ENCODE measurements at places on chromosomes 2 and 18.

DNA sequence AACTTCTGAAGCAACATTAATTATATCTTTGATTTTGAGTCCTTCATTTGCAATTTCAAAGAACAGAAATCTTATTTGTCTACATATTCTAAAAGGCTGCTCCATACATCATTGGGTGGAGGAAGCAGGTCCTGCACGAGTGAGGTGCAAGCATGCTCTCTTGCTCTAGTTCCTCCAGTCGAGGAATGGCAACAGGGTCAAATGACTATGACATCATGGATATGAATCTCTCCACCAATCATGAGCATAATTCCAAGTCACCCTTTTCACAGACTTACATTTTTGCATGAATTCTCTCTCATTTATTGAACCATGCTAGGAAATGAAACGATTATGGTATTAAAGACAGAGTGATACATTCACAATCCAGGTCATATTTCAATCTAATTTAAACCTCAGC, 608.8 kb upstream of the SOX11 start:
- DNase-seq, result no peak

- DNase-seq, result no peak
These were observed 84.7 kb upstream of the NEDD4L start for GRCh38 chr18:57959278-57959677.

DNA sequence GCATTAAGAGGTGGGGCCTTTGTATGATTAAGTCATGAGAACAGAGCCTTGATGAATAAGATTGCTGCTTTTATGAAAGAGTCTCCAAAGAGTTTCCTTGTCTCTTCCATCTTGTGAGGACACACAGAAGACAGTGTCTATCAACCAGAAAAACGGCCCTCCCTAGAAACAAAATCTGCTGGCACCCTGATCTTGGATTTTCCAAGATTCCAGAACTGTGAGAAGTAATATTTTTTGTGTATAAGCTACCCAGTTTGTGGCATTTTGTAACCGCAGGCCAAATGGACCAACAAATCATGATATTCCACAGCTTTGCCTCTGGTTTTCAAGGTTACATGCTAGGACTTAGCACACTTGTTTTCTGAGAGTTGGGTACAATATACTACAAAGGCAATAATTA, 687.8 kb downstream of the TDRD15 start:
- no peak for DNase-seq

DNA sequence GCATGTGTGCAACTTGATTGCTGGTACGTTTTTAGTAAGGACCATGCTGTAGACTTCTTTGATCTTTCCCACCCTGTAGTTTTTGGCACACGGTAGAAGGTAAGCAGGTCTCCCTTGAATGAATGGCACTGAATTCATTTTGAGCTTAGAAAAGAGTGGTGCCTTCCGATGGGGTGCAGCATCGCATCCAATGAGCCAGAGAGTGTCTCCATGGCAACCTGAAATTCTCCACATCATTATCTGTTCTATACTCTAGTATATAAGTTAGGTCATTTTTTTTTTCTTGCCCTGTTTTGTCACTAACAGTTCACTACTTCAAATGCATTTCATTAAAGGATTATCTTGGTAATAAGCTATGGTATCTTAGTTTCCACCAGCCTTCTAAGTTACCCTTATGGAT, 81.2 kb upstream of the REV1 start:
- DNase-seq, result no peak

DNA sequence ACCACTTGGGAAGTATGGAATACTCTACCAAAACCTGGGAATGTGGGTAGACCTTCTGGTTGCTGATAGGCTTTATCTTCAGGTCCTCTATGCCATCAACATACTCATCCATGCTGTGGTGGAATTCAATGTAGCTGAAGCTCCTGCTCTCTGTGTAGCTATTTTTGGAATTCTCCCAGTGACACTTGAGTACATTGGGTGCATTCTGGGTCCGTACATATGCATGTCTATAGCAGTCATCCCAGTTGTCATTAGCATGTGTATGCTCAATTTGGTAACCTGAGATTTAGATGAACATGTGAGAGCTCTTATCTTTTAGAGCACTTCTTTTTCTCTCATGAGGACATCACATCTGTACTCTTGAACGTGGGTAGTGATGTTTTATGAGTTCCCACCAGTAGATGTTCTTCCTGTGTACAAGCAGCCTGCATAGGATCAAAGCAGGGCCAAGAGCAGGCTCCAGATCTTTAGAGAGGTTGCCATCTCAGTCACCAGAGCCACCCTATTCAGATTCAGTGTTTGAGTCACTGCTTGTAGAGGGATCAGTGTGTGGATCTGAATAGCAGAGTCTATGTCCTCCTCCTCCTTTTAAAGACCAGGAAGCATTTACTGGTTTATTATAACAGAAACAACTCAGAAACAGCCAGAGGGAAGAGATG, 65.9 kb downstream of the MGAT5 start:
- DNase-seq, result no peak

- DNase-seq, result no peak
These were observed 108.9 kb upstream of the XPO1 start for GRCh38 chr2:61647044-61647443.

DNA sequence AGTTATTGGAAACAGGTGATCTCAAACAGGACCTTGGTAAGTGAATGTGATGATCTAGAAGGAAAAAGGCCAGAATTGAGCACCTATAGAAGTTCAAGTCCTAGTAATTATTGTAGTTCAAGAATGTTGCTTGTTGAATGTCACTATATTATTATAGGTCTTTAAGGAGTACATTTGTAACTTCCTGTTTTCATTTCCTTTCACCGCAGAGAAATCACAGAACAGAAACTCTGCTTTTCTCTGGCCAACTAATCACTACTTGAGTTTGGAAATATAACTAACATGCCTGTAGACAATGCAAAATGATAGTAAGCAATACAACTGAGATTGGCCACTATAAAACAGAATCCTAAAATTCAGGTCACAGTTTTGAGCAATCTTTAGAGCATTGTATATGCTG, 61.8 kb upstream of the EFEMP1 start:
- no peak for DNase-seq

DNA sequence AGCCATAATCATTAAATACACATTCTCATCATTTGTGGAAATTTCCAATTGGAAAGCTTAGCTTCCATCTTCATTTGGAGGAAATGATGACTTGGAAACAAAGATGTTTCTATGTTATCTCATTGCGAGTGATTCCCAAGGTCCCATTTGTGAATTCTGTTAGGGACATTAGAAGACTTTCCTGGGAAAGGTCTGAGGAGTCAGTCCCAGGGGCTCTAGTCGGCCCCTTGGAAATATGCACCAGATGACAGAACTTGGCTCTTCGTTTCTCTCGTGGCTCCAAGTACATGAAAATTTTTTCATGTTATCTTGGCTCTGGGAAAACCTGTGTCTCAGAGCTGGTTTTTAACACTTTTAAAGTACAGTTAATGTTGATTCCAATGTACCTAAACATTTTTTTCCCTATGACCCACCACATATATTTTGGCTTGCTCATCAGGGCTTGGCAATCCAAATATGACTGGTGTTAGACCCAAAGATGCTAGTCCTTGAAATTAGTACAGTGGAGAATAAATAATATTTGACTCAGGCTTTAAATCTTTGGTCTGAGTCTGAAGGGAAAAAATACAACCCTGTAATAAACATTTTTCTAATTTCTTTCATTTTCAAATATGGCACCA, 15.4 kb upstream of the CAVIN2 start:
- DNase-seq, result no peak

DNA sequence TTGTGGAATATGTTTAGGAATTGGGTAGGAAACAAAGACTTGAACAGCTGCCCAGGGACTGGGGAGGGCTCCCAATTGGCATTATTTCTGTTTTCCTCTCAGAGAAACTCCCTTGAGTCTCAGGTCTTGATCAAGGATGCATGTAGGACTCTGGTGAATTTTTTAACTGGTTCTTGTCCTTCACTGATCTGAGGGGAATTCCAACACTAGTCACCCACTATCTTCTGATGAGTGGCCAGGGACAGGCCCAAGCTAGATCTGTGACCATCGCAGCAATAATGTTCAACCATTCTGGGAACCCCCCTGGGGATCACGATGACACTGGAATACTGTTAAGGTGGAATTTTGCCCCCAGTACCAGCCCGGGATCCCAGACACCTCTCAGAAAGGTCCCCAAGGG, 132.0 kb downstream of the SH3BP4 start:
- no peak for DNase-seq

- DNase-seq, result no peak
These were observed 549.4 kb downstream of the STK39 start for GRCh38 chr2:167697948-167698347.

- DNase-seq, result no peak
These were observed 70.3 kb downstream of the ZBTB7C start for GRCh38 chr18:48338915-48339314.

DNA sequence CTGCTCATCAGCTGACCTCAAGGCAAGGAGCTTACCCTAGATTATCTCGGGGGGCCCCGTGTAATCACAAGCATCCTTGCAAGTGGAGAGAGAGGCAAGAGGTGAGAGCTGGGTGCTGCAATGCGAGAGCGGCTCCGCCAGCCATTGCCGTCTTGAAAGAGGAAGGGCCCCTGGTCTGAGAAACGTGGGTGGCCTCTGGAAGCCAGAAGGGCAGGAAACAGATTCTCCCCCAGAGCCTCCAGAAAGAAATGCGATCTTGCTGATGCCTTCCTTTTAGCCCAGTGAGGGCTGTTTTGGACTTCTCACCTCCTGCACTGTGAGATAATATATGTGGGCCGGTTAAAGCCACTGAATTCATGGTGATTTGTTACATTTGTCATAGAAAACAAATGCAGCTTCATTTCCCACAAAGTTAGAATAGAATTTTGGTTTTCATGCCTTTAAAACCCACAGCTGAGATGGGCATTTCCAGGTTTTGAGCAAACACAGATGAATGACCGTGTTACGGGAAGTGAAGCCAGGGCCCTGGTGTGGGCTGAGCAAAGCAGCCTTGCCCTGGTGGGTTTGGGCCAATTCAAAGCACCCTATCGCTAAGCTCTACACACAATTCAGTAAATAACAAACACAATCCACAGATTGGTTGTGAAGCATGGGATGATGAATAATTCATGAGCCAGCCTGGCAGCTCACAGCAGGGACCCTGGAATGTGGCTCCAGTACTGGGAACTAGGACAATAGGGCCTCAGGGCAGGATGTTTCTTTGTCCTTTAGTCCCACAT, 319.9 kb upstream of the HS6ST1 start:
- DNase-seq, result no peak

DNA sequence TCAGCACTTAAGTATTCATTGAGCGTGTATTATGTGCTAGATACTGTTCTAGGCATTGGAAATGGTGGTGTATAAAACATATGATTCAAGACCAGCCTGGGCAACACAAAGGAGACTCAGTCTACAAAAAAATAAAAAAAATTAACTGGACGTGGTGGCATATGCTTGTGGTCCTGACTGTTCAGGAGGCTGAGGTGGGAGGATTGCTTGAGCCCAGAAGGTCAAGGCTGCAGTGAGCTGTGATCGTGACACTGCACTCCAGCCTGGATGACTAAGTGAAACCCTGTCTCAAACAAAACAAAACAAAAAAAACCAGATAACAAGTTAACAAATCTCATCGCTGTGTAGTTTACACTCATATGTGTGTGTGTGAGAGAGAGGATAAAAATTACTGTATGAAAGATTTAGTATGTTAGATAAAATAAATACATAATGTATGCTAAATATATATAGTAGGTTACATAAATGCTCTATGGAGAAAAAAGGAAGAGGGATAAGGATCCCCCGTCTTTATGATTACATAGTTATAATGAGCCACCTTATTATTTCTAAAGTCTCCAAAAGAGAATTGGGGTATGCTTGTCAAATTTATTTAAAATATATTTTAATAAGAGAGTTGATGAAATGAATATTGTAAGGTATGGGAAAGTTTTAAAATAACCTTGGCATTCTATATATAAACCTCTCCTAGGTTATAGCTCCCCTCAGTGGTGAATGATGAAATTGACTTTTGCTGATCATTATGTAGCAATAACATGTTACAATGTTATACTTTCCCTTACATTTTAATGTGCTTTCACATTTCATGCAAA, 69.2 kb downstream of the EHBP1 start:
- DNase-seq, result no peak

DNA sequence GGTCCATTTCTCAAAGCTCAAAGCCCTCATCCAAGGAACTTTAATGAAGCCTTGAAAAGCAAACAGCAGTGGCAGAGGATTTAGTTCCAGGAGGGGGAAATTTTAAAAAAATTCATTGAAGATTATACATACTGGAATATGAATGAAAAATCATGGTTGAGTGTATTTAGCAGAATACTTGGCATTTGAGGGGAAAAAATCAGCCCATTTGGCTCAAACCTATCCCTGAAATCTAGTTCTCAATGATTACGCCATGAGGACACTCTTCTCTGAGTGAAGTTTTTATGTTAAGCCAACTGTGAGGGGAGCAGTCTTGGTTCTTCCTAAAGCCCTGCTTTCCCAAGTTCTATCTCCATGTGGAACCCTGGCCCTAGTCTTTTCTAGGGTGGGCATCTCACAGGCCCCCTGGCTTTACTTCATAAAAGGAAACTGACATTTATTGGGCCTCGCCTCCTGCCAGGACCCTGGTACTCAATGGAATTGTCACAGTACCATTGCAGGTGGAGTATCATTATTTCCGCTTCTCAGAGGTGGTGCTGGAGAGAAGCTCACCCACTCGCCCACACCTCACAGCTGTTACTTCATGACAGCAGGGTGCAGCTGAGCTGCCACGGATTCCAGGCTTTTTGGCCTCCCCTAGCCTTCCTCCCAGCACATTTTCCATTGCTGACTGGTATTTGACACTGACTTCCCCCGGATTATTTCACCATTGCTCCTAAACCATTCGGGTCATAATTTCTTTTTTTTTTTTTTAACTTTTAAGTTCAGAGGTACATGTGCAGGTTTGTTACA, 56.8 kb downstream of the NXPH2 start:
- no peak for DNase-seq

GRCh38 chr2:179938026-179938425, 69.1 kb downstream of the CWC22 start:
- no peak for DNase-seq

GRCh38 chr2:222776792-222777191, 84.0 kb upstream of the ACSL3 start:
- no peak for DNase-seq

DNA sequence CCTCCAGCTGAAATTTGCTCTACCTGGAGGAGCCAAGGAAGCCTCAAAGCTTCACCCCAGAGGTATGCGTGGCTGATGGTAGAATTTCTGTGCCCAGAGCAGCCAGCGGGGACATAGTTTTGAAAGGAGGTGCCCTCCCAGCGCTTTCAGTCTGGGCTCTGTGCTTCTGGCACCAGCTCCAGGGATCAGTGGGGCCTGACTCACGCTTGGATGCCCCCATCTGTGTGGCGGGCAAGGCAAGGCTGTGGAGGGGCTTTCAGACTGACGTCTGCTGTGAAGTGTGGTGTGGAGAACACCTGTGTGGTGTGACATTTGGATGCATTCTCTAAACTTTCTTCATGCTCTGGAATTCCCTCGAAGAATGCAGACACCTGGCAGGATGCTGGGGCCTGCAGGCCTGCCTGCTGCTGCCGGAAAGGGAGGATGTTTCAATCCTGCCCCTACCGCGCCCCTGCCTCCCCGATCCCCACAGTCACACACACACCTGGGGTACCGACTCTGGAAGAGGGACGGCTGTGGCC, 84.1 kb downstream of the CTIF start:
- DNase-seq, result no peak
